Activated T-helper 1 cell treated with anti-CD3 and anti-CD28 coated beads, Interleukin-2, amount 50 U/mL, for 16 hours (primary cell): ENCODE measurements at places on chromosomes 5 and 9.

DNA sequence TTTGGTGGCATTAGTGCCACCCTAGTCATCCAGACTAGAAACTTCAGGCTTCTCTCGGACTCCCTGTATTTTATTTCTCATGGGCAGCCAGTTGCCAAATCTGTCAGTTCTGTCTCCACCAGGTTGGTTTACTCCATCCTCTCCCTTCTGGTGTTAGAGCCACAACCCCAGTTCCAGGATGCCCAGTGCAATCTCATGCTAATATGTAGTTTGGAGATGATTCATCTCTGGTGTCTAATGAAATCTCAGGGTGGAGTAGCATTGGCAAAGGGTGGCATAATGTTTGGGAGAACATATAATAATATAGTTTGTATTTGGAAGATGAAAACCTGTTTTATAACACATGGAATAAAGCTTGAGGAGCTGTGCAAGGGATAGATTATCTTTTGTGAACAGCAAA is 30.2 kb downstream of the SLC46A2 start:
- no peak for DNase-seq

- DNase-seq = no peak
Measured at GRCh38 chr5:132000677-132001453, 10.6 kb downstream of the ACSL6 start.

DNA sequence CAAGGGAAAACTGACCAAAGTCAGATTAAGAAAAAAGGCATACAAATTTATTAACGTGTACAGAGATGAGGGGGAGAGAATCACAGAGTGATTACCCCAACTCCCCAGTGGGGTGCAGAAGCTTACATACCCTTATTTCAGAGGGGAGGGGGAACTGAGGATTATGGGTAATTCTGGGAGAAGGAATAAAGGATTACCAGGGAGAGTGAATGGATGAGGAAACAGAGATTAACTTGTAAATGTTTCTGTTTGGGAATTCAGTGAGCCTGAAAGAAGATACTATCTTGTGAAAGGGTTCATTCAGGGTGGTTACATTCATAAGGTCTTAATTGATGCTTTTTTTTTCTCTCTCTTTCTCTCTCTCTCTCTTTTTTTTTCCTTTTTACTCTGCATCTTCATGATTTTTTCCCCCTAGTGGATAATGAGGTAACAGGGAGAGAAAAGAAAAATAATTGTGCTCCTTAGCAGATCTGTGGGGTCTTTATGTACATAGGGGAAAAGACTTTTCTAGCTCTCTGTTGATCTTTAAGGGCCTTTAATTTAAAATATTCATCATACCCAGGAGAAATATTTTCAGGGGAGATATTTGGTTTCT is 49.4 kb downstream of the TARS1 start:
- DNase-seq = no peak

GRCh38 chr5:115284021-115284420 is 12.4 kb downstream of the CCDC112 start:
- no peak for DNase-seq

DNA sequence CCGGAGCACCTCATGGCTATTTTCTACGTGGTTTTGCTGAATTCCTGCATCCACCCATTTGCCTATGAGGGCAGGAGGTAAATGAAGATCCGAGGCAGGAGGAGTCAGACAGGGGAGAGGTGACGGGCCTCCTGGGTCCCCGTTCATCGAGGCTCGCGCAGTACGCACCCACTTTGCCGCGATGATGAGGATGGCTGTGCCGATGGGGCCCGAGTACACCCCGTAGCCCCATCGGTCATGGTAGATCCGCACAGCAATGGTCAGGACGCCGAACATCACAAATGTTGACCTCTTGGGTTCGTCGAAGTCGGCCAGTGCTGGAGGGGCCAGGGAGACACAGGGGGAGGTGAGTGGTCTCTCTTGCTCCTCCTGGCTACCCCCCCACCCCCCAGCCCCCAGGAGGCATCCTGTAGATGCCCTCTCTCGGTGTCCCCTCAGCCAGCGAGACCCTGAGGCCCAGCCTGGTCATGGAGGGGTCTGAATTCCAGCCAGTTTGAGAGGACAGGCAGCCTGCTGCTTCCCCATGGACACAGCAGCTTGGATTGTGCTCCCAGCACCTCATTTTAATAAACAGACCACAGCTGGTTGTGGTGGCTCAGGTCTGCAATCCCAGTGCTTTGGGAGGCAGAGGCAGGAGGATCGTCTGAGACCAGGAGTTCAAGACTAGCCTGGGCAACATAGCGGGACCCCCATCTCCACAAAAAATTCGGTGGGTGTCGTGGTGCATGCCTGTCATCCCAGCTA is 5.9 kb downstream of the MYMK start:
- DNase-seq = no peak

DNA sequence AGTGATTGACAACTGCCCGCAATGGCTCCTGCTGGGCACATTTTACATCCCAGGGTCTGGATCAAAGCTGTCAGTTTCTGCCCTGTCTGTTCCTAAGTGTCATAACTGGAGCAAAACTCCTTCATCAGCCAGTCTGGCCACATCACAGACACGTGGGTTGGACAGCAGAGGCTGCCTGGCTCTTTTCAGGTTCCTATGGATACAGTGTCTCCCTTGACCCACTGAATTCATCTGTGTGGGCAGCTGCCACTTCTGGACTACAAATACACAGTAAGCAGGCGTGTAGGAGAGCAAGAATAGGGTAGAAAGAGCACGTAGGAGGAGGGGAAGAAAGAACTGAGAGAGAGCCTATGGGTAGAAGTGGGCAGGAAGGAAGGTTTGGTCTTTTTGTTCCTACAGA is 238.0 kb downstream of the ENC1 start:
- DNase-seq = no peak

GRCh38 chr9:33230756-33231622 is 9.0 kb upstream of the SPINK4 start:
- no peak for DNase-seq

GRCh38 chr9:90204128-90204831 is 438.3 kb downstream of the DIRAS2 start:
- no peak for DNase-seq

DNA sequence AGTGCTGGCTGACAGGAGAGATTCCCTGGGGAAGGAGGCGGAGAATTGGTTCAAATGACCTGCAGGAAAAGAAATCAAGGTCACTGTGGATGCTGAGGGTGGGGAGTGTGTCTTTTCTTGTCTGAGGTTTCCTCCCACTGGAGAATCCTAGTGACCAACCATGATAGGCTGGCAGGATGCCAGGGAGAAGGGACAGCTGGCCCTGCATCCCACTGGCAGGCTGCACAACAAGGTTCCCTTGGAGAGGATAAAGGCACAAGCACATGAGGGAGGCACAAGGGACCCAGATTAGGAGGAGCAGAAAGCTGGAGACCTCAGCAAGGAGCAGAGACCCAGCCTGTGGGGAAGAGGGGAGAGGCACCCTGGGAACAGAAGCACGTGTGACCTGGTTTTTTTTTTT is 11.4 kb upstream of the ZDHHC12 start:
- DNase-seq = no peak

- peak; percentile 39 for DNase-seq
Measured at GRCh38 chr5:1536322-1536845, 12.6 kb upstream of the LPCAT1 start.

DNA sequence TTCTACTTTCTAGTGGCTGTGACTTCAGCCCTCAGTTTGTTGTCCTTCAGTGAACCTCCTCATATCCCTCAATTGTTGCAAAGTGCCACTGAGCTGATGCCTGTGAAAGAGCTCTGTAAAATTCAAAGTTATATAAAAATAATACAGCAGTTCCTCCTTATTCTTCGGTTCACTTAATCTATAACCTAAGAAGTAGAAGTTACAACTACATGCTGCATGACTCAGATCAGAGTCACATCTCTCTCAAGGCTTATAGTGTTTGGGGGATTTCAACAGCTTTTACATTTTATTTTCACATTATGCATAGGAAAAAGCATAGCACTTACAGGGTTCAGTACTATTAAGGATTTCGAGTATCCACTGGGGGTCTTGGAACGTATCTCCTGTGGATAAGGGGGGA is 25.1 kb upstream of the GCNT1 start:
- no peak for DNase-seq
